CD4-positive, alpha-beta T cell treated with Interleukin-10 for 1 hour (primary cell): ENCODE measurements at places on chromosomes 4 and X.

GRCh38 chr4:107625391-107625902 is 94.6 kb downstream of the PAPSS1 start:
- no peak for DNase-seq

GRCh38 chr4:153518637-153519389 is 52.7 kb downstream of the TMEM131L start:
- DNase-seq, result peak; percentile 44

GRCh38 chrX:29617725-29618124 is 597.6 kb upstream of the MAGEB2 start:
- no peak for DNase-seq

DNA sequence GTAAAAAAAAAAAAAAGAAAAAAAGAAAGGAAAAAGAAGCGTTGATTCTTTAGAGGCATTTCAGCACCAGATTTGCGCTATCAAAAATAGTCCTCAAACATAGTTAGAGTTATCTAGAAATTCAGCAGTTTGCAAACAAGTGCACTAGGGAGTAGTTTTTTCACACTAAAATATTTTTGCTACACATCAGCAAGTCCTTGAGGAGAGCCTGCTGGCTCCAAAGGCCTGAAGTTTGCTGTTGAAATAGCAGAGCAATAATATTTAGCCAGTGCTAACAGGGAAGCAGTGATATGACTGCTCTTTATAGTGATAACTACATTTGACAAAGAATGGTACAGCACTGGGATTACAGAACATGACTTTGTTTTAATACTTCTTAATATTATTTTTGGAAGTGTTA is 472.2 kb downstream of the PCDH7 start:
- DNase-seq, result no peak

DNA sequence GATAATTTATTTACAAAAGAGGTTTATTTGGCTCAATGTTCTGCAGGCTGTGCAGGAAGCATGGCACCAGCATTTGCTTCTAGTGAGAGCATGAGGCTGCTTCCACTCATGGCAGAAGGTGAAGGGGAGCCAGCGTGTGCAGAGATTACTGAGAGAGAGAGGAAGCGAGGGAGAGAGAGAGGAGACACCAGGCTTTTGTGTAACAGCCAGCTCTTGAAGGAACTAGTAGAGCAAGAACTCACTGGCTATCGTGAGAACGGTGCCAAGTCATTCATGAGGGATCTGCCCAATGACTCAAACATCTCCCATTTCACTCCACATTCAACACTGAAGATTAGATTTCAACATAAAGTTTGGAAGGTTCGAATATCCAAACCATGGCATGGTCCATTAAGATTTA is 12.7 kb downstream of the GUCY1A1 start:
- no peak for DNase-seq

DNA sequence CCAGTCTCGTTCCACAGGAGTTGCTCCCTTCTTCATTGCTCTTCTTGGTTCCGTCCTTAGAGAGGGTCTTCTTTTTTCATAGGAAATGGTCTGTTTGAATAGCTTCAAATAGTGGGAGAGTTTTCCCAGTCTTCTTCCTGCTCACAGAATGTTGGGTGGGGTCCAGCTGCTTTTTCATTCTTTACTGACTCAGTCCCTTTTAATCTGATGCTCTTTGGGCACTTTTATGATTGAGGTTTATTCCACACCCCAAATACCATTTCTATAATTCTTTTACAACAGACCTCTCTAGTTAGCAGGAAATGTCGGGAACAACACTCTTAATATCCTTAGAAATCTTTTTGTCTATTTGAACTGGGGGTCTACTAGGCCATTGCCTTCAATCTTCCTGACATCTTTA is 239.5 kb downstream of the PRDM5 start:
- no peak for DNase-seq

DNA sequence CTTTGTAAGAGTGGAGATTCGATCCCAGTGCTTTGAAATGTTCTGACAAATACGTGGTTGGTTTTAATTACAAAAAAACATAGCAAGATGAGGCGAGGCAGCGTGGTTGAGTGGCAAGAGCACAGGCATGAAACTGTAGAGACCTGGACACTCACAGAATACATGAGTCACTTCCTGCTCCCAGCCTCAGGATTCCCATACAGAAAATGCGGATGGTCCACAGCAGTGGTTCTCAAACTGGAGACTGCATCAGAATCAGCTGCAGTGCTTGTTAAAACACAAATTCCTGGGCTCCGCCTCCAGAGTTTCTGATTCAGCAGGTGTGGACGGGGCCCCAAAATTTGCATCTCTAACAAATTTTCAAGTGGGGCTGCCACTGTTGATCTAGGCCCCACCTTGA is 10.1 kb downstream of the OTOP1 start:
- DNase-seq, result no peak

- DNase-seq, result no peak
These were observed 393.6 kb downstream of the CENPC start for GRCh38 chr4:67151376-67152343.

- no peak for DNase-seq
These were observed 119.4 kb downstream of the SMIM20 start for GRCh38 chr4:26033389-26033788.

DNA sequence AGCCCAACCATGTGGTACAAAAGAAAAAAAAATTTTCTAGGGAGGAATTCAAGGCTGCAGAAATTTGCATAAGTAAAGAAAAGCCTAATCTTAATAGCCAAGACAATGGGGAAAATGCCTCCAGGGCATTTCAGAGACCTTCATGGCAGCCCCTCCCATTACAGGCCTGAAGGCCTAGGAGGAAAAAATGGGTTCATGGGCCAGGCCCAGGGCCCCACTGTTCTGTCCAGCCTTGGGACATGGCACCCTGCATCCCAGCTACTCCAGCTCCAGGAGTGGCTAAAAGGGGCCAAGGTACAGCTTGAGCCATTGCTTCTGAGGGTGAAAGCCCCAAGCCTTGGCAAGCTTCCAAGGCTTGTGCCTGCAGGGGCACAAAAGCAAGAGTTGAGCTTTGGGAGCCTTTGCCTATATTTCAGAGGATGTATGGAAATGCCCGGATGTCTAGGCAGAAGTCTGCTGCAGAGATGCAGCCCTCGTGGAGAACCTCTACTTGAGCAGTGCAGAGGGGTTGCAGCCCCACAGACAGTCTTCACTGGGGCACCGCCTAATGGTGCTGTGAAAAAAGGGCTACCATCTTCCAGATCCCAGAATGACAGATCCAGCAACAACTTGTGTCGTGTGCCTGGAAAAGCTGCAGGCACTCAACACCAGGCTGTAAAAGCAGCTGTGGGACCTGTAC is 111.0 kb downstream of the ANXA10 start:
- DNase-seq, result no peak
